ENCODE measurements at places on chromosomes 16 and 17.

DNA sequence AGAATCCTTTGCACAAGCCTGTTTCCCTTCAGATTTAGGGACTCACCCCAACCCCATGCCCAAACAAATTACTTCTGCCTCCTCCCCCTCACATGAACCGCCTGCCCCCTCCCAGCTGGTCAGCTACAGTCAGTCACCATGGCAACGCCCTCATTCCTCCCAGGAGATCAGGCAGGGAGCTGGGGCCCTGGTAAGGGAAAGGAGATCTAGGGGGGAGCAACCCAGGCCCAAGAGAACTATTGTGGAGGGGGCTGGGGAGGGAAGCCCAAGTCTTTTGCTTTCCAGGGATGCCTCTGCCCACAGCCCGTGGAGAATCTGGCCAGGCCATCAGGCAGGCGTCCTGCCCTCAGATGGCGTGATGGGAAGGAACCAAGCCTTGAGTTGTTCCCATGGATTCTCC is 2.8 kb downstream of the FAM171A2 start:
- DNase-seq, result no peak

DNA sequence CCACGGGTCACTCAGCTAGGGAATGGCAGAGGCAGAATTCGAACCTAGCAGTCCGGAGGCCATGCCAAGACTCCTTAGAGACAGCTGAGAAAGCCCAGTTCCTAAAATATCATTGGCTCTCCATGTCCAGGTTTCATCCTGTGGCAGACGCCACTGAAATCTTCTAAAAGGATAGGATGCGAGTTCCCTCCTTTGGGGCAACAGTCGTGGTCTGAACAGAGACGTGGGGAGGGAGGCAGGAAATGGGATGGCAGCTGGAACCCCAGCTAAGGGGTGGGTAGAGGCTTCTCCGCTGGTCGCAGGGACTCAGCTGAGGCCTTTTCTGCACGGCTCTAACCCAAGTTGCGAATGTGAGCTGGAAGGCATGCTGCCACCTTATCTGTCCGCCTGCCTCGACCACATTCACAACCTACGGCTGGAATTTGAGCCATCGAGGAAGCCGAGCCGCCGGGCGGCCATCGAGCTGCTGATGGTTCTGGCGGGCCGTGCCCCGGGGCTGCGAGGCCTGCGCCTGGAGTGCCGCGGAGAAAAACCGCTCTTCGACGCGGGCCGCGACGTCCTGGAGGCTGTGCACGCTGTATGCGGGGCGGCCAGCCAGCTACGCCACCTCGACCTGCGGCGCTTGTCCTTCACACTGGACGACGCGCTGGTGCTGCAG is 1.9 kb upstream of the HSF4 start:
- DNase-seq, result peak; percentile 61

- no peak for DNase-seq
Observed at GRCh38 chr17:34406226-34406625, 43.2 kb upstream of the CCL1 start.

DNA sequence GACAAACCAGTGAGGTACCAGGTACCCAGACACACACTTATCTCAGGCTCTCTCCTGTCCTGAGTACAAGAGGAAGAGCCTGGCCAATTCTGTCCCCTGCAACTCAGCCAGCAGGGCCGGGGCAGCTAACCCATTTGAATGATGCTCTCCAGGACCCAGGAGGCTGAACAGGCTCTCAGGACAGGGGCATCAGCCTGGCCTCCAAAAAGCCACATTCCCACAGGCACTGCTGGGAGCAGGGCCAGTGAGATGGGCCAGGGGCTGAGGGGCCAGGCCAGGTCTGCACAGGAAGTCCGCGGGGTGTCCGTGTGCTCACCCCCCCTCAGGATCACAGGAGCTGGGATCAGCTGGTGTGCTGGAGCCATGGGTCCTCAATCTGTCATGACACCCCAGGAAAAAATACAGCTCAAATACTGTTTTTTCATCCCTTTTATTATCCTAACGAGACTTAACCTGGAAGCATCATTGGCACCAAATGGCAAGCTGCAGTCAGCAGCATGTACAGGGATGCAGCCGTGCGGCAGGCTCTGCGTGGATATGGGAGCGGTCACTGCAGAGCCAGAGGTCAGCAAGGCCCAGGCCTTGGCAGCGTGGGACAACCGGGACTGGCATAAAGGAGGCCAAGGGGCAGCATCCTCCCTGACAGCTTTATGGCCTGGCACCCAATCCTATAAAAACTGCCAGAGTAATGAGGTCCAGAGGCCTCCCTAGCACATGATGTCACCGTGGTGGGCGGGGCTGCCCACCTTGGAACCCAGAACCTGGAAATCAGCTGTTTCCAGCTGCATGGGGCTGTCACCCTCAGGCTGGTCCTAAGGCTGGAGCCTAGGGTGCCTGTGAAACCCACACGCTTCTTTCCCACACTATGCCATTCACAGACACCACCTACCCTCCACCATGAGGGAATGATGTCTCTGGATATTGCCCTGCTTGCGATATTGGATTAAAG is 276.7 kb downstream of the C16orf95 start:
- DNase-seq, result no peak

DNA sequence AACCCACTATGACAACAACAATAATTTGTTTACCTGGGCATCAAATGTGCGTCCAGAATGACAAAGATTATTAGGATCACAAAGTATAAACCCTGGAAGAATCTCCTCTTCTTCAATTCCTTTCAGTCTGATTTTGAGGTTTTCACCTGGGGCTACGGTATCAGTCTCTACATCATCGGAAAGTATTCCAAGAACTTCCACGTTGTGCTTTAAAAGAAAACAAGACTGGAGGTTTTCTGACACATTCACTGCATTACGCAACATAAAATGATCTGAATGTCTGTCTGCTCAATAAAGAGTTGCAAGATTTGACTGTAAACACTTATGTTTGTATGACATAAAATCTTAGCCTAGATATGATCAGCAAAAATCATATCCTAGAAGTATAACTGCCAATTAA is 26.0 kb upstream of the RSL1D1 start:
- DNase-seq, result no peak

GRCh38 chr17:70091696-70092095 is 16.7 kb downstream of the KCNJ16 start:
- no peak for DNase-seq

- peak; percentile 67 for DNase-seq
Observed at GRCh38 chr17:77308861-77309726, 168.3 kb downstream of the SEC14L1 start.

DNA sequence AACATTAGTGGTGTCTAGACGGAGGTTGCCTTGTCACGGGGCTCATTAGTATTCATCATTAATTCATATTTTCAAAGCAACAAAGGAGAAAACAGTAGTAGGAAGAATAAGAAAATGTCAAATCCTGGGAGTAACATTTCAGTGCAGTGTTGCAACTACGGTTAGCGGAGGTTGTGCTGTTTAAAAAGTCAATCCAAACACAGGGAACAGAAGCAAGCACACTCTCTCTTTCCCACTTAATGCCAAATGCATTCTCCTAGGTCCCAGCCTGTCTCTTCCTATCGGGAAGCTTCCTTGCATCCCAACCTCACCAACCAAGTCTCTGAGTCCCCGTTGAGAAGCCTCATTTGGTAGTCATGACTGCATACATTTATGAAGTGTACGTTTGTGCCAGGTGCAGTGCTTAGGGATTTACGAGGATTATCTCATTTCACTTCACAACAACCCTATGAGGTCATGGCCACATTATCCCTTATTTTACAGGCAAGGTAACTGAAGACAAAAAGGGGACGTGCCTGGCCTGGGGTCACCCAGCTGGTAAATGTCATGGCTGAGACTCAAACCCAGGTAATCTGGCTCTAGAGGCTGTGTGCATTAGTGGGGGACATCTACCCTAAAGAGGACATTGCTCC is 283.6 kb upstream of the SALL1 start:
- no peak for DNase-seq

DNA sequence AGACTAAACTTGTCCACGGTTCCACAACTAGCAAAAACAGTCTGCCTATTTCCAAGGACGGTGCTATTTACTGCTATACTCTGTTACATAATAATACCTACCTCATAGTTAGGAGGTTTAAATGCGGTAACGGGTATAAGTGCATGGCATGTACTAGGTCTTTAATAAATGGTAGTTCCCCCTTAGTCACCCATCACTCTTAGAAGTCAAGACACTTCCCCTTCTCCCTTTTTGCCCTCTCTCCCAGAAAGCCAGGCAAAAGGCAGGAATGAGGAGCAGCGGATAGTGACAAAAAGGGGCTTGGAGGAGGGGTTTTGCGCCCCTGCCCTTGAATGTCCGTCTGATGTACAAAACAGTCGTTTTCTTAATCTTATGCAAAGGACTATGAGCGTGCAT is 1.1 kb upstream of the LSM12 start:
- DNase-seq, result no peak

DNA sequence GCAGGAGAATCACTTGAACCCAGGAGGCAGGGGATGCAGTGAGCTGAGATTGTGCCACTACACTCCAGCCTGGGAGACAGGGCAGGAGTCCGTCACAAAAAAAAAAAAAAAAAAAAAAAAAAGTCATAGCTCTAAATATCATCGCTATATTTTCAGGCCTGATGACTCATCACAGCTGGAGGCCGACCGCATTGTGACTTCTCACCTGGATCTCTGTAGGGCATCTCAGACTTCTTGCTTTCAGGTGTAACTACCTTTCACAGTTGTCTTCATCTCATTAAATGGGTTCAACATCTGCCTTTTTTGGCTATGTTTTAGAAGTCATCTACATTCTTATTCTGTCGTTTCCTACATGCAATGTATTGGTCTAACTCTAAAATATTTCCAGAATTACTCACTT is 353.1 kb upstream of the MON1B start:
- DNase-seq, result no peak

DNA sequence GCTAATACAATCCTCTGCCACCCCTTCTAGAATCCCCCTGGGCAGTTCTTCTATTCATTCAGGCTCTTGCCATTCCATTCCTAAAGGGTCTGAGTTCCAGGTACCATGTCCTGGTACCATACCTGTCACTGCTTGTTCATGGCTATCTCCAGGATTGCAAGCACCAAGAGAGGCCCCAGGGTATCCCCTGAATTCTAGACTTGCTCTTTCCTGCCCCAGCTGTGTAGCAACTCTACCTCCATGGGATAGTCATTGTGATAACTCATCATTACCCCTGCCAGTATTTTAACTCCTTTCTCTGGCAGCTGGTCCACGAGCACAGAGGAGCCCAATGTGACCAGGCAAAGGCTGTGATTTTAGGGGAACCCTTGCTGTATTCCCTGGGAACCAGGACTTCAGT is 143.7 kb upstream of the CDH5 start:
- no peak for DNase-seq

- no peak for DNase-seq
Observed at GRCh38 chr17:65901394-65901793, 290.5 kb downstream of the CEP112 start.

GRCh38 chr17:2952174-2952845 is 111.1 kb downstream of the OR1D5 start:
- DNase-seq, result no peak

- DNase-seq, result no peak
Observed at GRCh38 chr16:47311738-47312505, 148.9 kb downstream of the ITFG1 start.

All from hematopoietic multipotent progenitor cell treated with erythropoietin and hydrocortisone succinate and interleukin-3 and kit ligand, for 6 days (in vitro differentiated cells).